ENCODE measurements at places on chromosomes 5 and 9.

DNA sequence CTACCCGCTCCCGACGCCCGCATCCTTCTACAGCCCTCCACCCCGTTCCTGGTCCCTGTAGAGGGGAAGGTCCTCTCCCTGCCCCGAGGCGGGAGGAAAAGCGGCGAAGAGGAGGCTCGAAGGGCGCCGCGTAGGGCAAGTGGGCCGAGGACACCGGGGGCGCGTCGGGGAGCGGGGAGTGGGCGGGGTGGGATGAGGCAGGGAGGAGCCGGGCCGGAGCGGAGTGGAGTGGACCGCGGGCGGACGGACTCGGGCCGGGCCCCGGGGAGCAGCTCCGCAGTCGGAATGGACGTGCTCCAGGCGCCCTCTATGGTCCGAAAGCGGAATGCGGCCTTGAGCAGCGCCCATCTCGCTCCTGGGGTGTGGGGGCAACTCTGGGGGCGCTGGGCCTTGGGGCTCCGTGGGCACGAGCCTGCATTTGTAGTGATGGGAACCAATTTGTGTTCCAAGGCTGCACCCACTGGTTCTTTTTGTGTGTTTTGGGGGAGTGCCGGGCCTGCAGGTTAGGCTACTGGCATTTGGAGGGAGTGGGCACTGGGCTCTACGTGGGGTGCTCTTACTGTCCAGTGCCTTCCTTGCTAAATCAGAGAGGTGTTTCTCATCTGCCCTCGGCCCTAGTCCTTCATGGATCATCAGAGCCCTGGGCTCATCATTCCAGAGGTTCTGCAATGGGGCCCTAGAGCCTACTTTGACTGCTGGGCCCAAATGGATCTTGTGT lies 7.3 kb downstream of the IRX1 start:
- no peak for DNase-seq

GRCh38 chr5:120124031-120124430 lies 340.1 kb upstream of the PRR16 start:
- DNase-seq, result no peak

DNA sequence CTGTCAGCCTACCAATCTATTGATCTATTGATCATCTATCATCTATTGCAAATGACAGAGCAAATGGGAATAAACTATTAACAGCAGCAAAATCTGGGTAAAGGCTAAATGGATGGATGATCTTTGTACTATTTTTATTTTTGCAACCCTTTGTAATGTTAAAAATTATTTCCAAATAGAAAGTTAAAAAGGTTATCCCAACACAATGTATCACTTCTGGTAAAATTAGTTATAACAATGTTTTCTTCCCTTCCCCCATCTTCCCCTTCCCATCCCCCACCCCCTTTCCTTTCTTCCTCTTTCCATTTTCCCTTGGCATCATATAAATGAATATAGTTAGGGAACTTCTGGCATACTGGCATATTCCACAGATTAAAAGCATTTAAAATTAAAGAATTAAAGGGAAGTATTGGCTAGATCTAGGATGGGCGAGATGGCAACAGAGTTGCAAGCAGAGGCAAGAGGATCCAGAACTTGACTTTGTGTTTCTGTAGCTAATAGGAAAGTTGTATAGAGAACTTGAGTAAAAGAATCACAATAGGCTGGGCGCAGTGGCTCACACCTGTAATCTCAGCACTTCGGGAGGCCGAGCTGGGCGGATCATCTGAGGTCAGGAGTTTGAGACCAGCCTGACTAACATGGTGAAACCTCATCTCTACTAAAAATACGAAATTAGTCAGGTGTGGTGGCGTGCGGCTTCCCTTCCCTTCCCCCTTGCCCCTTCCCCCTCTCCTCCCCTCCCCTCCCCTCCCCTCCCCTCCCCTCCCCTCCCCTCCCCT lies 66.6 kb upstream of the TAF11L2 start:
- no peak for DNase-seq

- no peak for DNase-seq
These were observed 2.0 kb downstream of the PIK3R1 start for GRCh38 chr5:68217528-68217927.

- no peak for DNase-seq
These were observed 694 bp downstream of the RMI1 start for GRCh38 chr9:83981126-83981871.

DNA sequence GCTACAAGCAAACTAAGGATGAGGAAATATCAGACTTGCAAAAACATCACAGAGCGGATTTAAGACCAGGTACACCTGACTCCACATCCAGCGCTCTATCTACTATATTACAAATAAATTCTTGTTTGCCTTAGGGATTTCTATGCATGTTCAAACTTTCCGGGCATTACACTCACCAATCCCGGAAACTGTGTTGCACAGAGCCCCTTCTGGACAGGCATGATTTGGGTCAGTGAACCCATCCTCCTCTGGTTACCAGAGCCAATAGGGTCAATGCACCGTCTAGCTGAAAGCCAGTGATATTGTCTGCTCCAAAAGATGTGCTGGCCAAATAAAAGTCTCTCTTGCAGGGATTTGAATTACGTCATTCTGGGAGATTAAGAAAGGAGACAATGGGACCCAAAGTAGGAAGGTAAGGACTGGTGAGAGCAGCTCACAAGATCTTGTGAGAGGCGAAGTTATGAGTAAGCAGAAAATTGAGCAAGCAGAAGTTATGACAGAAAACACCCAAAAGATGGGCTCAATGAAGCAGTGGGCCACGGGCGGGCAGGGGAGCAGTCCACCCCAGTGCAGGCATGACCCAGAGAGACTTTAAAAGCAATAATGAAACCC lies 155.8 kb upstream of the RAI14 start:
- no peak for DNase-seq

GRCh38 chr9:31119890-31120454 lies 1264.5 kb upstream of the ACO1 start:
- no peak for DNase-seq

DNA sequence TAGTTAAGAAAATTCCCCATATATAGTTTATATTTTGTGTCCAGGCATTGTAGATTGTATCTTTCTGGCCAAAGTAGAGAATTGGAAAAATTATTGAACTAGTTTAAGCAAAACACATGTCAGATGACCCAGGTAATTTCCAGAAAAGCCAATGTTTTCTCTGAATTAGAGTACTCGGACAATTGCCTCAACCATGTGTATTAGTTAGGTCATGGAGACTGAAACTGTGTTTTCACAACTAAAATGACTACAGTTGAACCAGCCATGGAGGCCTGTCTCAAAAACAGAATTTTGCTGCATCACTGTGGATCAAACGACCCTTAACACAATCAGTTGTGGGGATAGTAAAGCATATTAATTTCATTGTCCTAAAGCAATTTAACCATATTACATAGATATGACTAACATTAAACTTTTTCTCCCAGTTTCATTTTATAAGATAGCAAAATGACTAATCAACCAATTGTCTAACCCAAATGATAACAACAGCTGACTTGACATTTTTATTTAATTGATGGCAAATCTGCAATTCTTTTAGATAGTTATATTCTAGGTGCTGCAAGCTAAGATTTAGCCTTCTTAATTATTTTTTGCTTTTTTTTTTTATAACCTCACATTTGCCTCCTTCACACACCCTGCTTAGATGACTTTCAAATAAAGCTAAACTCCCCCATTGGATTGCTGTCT lies 39.2 kb upstream of the SPDL1 start:
- DNase-seq, result no peak

DNA sequence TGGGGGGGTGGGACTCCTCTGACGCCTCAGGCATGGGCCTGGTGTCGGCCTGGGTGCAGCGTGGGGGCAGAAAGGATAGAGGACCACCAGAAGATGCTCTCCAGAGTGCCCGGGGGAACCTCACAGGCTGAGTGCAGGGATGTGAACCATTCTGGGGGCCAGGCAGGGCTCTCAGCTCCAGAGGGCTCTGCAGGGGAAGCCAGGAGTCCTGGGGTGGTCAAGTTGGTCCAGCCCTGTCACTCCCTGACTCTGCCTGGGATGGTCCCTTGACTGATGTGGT lies 6.5 kb downstream of the GFI1B start:
- no peak for DNase-seq

DNA sequence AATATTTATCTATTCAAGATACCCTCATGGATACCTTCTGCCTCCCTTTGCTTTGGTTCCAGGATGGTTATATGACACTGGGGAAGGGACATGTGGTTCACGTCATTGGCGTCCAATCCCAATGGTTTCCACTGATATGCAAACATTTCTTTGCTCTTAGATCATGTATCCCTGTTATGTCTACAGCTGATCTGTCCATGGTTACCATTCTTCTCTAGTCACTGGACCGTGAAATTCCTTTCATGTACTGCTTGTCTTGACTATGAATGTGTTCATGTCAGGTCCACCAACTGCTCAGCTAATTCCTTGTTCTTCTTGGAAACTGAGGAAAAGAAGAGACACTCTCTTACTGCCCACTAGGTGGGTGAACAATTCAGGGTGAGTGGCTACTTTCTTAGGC lies 391.1 kb upstream of the ZNF608 start:
- DNase-seq, result no peak

Measured in stimulated activated CD4-positive, alpha-beta T cell treated with anti-CD3 and anti-CD28 coated beads, Interleukin-1b, Interleukin-23, amount 100 ng/mL, for 24 hours (primary cell).